ENCODE measurements at places on chromosomes 7 and 10. TPM values are rescaled to one million over a fixed set of nuclear protein-coding genes. Genes with fewer than 3 reads are reported as not detected.

DNA sequence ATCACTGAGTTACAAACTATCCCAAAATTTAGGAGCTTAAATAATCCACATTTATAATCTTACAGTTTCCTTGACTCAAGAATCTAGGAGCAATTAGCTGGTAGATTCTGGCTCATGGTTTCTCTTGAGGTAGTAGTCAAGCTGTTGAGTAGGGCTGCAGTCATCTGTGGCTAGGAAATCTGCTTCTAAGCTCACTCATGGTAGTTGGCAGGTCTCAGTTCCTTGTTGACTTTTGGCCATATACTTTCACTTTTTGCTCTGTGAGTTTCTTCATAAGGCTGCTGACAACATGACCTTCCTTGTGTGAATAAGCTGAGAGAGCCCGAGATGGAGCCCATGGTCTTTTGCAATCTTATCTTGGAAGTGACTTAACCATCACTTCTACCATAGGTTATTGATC lies 10.8 kb upstream of the ETV1 start:
- no peaks in the 10 kb centered on the region for H3K36me3 ChIP-seq
- DNase-seq = no peak
- no peak overlapping the region for H3K27ac ChIP-seq
- H3K4me1 ChIP-seq = no peaks in the 10 kb centered on the region
- H3K27me3 ChIP-seq = no peaks in the 10 kb centered on the region
- no peak overlapping the region for H3K4me3 ChIP-seq

- DNase-seq = no peak
- H3K4me1 ChIP-seq = peaks cover 4% of the 10 kb centered on the region
- no peak overlapping the region for H3K4me3 ChIP-seq
- H3K27me3 ChIP-seq = no peaks in the 10 kb centered on the region
These were observed 162.7 kb downstream of the SFMBT2 start for GRCh38 chr10:7248148-7248547.

DNA sequence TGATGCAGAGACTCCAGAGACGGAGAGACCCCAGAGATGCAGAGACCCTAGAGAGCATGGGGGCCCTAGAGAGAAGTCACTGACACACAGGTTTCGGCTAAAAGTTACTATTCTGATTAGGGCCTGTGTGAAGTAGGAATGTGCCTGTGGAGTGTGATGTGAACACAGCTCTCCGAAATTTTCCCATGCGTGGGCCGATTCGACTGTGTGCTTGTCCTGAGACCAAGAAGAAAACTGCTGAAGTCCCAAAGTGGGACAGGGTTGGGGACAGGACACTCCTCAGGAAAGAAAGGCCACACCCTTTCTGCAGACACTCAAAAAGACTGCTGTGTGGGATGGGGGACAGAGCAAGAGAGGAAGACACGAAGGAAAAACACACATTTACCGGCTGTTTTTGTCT lies 533.5 kb downstream of the PTPRN2 start:
- H3K4me3 ChIP-seq = no peak overlapping the region
- H3K27me3 ChIP-seq = no peaks in the 10 kb centered on the region
- H3K4me1 ChIP-seq = no peaks in the 10 kb centered on the region
- no peak for DNase-seq
- no peak overlapping the region for H3K27ac ChIP-seq

Gene CDNF
- 0.83 TPM for total RNA-seq

GRCh38 chr7:106029941-106030340 lies 66.9 kb downstream of the CDHR3 start:
- peak overlapping the region; percentile 11 for H3K27ac ChIP-seq
- peaks cover 8% of the 10 kb centered on the region for H3K4me1 ChIP-seq
- peaks cover 6% of the 10 kb centered on the region for H3K36me3 ChIP-seq

DNA sequence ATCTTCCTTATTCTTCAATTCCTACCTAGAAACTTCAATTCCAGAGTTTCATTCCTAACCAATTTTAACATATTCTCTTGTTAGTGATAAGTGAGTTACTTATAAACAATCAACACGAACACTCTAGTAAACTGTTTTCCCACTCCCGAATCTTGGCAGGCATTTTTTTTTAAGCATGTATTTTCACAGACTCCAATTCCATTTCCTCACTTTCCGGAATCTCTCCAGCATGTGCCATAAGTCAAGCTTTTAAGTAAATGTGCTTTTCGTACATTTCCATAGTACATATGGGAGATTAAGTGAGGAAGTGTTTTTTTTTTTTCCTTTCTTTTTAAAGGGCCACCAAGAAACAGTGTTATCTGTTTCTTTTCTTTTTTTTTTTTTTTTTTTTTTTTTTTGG lies 89.1 kb downstream of the FGFR2 start:
- peaks cover 10% of the 10 kb centered on the region for H3K4me1 ChIP-seq
- H3K27me3 ChIP-seq = no peaks in the 10 kb centered on the region
- no peak for DNase-seq
- H3K4me3 ChIP-seq = no peak overlapping the region

GRCh38 chr10:78964952-78965633 lies 103.7 kb upstream of the ZMIZ1 start:
- H3K27ac ChIP-seq = peak overlapping the region; percentile 51
- no peaks in the 10 kb centered on the region for H3K36me3 ChIP-seq
- H3K4me1 ChIP-seq = peaks cover 51% of the 10 kb centered on the region
- no peak overlapping the region for H3K4me3 ChIP-seq
- H3K27me3 ChIP-seq = no peaks in the 10 kb centered on the region

Gene AKR1D1
- total RNA-seq = not detected

DNA sequence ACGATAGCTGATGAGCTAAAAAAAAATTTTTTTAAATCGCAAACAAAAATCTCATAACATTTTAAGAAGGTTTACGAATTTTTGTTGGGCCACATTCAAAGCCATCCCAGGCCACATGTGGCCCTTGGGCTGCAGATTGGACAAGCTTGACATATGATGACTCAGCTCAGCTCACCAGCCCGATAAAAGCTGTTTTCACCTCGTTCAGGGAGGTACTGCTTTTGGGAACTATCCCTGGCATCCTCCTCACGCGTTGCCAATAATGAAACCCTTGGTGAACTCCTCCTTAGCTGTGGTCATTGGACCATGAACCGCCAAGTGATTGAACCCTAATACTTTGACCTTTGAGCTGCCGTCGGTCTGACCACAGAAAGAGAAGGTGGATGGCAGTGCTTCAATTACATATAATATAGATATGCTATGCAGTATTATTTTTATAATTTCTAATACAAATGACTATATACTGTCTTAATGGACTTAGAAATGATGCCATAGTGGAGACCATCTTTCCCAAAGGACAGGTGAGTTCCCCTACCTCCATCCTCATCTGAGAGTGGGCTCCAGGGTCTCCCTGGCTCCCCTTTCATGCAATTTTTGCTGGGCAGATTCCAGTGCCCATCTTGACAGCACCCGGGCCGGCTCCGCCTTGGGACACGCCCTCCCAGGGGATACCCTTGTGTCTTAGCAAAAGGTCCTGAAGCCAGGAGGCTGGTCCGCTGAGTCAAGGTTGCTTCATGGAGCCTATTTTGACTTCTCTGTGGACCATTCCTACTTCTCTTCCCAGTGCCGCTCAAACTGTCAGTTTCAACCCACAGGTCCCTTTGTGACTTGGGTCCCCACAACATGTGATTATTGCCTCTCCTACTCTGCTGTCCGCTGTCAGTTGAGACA lies 707.2 kb downstream of the PARD3 start:
- no peaks in the 10 kb centered on the region for H3K27me3 ChIP-seq
- H3K27ac ChIP-seq = no peak overlapping the region
- peak; percentile 80 for DNase-seq
- H3K4me3 ChIP-seq = no peak overlapping the region
- H3K36me3 ChIP-seq = peaks cover 21% of the 10 kb centered on the region

Gene MKI67
- total RNA-seq = 0.83 TPM

Gene OIT3
- total RNA-seq = not detected

GRCh38 chr7:101924171-101924570 lies 106.7 kb downstream of the CUX1 start:
- H3K36me3 ChIP-seq = peaks cover 6% of the 10 kb centered on the region
- DNase-seq = no peak
- peaks cover 29% of the 10 kb centered on the region for H3K4me1 ChIP-seq
- H3K27me3 ChIP-seq = no peaks in the 10 kb centered on the region
- peak overlapping the region; percentile 64 for H3K27ac ChIP-seq

- no peak overlapping the region for H3K27ac ChIP-seq
- no peaks in the 10 kb centered on the region for H3K27me3 ChIP-seq
- no peak for DNase-seq
These were observed 24.9 kb upstream of the AMPH start for GRCh38 chr7:38655833-38656774.

DNA sequence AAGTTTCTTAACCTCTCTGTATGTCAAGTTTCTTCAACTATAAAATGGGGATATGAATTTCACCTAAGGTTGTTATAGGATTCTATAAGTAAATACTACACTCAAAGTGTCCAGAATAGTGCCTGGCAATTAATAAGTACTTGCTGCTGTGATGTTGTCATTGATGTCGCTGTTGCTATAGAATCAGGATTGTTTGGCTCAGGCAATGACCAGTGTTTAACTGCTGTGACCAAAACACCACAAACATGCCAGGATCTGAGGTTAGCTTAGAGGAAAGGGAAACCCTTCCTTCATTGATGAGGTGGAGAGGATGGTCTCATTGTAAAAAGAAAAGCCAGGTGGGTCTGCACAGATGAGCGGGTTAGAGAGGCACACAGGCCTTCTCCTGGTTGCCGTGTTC lies 223.1 kb upstream of the INHBA start:
- DNase-seq = no peak
- no peak overlapping the region for H3K4me3 ChIP-seq
- no peak overlapping the region for H3K27ac ChIP-seq
- no peaks in the 10 kb centered on the region for H3K27me3 ChIP-seq

GRCh38 chr7:4854916-4855315 lies 6.9 kb downstream of the PAPOLB start:
- H3K36me3 ChIP-seq = no peaks in the 10 kb centered on the region
- H3K27ac ChIP-seq = no peak overlapping the region

Gene NODAL
- not detected for total RNA-seq

- H3K27ac ChIP-seq = no peak overlapping the region
- no peak overlapping the region for H3K4me3 ChIP-seq
- no peaks in the 10 kb centered on the region for H3K36me3 ChIP-seq
- DNase-seq = no peak
- H3K4me1 ChIP-seq = peaks cover 15% of the 10 kb centered on the region
These were observed 25.0 kb downstream of the RGS10 start for GRCh38 chr10:119517235-119518141.

- no peak overlapping the region for H3K27ac ChIP-seq
- H3K27me3 ChIP-seq = peaks cover 5% of the 10 kb centered on the region
- no peaks in the 10 kb centered on the region for H3K4me1 ChIP-seq
These were observed 313.1 kb downstream of the CALN1 start for GRCh38 chr7:72098807-72099580.

Gene GDF10
- 27.0 TPM for total RNA-seq

Gene ZNF3
- total RNA-seq = 15.6 TPM

DNA sequence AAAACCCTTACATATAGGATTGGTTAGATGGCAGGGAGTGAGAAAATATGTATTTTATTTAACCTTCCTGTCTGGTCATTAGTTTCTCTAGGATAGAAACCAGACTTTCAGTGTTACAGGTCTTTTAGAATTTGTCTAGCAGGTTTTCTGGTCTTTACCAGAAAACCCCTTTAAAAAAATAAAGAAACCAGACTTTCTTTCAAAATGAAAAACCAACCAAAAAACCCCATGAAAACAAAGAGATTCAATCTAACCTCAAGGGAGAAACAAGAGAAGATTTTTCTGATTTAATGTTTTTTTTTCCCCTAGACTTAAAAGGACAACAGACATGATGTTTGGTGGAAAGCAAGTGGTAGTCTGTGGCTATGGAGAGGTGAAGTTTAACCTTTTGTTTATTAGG lies 28.7 kb upstream of the STRIP2 start:
- no peaks in the 10 kb centered on the region for H3K4me1 ChIP-seq
- no peaks in the 10 kb centered on the region for H3K27me3 ChIP-seq
- H3K4me3 ChIP-seq = no peak overlapping the region
- H3K36me3 ChIP-seq = peaks cover 62% of the 10 kb centered on the region
- no peak overlapping the region for H3K27ac ChIP-seq

Gene OPALIN
- not detected for total RNA-seq

DNA sequence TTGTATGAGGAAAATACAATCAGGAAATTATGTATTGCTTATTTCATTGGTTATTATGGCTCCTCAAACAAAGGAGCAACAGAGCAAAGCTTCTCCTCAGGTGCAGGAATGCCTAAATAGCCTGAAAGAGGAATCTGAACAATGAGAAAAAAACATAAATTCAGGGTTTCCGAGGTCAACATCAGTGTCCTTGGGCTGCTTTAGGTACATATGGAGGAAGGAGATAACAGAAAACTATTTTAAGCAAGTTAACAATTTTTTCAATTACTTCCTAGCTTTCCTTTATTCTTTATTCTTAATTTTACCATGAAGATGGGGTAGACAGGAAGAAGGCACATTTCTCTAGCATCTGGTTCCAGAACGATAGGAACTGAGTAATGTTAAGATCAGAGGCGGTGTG lies 14.0 kb downstream of the SLC16A9 start:
- no peaks in the 10 kb centered on the region for H3K27me3 ChIP-seq
- no peak overlapping the region for H3K27ac ChIP-seq
- no peak for DNase-seq
- no peak overlapping the region for H3K4me3 ChIP-seq
- H3K36me3 ChIP-seq = no peaks in the 10 kb centered on the region
